Left ventricle myocardium inferior (tissue), 1 donor: ENCODE measurements at places on chromosomes 11 and 22. TPM values are rescaled to one million over a fixed set of nuclear protein-coding genes. Genes with fewer than 3 reads are reported as not detected.

DNA sequence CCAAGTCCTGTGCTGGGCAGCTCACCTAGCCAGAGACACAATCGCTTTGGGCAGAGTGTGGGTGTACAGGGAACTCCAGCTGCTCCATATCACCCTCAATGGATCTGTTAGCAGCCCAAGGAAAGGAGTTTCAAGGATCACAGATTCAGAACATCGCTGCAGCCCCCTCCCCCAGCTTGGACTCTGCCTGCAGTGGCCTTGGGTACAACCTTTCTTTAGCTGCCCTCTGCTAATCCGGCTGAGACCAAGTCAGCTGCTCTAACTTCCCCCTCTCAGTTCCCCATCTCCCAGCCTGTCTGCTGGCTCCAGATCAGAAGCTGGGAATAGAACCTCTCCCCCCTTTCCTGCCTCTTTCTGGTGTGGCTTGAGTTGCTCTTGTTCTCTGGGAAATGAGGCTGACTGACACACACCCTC, 1.3 kb downstream of the TMEM86A start:
- DNase-seq: peak; percentile 32
- peak overlapping the region; percentile 96 for H3K4me3 ChIP-seq
- peaks cover 70% of the 10 kb centered on the region for H3K4me1 ChIP-seq
- H3K27me3 ChIP-seq: no peaks in the 10 kb centered on the region

- peak overlapping the region; percentile 99 for H3K27ac ChIP-seq
- no peaks in the 10 kb centered on the region for H3K36me3 ChIP-seq
- no peak overlapping the region for H3K4me3 ChIP-seq
- no peak for DNase-seq
- peaks cover 50% of the 10 kb centered on the region for H3K4me1 ChIP-seq
- H3K27me3 ChIP-seq: no peaks in the 10 kb centered on the region
Observed at GRCh38 chr11:117099696-117100095, 1.5 kb upstream of the SIK3 start.

DNA sequence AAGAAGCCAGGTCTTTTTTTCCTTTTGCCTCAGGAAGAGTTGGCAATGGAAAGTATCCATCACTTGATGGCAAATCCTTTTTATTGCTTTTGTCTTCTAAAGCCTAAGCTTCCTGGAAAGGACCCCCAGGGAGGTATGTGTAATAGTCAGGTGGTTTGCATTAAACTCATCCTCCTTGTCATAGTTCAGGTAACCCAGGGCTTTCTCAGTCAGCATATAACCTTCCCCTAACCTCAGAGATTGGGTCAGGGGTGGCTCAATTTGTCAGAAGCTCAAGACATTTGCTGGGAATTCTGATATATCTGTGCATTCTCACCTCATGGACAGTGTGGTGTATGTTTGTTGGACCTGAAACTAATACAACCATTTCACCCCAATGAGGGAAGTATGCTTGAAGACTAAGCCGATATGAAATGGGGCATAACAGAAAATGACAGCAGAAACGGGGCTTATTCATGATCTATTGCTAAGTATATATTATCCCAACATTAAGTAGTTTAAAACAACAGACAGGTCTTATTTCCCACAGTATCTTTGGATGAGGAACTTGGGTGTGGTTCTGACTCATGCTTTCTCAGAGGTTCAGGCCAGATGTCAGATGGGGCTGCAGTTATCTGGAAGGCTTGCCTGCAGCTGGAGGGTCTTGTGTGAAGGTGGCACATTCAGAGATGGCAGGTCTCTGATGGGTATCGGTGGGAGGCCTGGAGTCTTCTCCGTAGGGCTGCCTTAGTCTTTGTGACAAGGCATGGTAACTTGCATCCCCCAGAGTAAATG, 135.8 kb upstream of the SPON1 start:
- no peak for DNase-seq
- H3K27me3 ChIP-seq: peaks cover 8% of the 10 kb centered on the region
- H3K4me3 ChIP-seq: no peak overlapping the region
- no peaks in the 10 kb centered on the region for H3K36me3 ChIP-seq

- H3K27ac ChIP-seq: no peak overlapping the region
- H3K36me3 ChIP-seq: no peaks in the 10 kb centered on the region
- H3K27me3 ChIP-seq: no peaks in the 10 kb centered on the region
- H3K4me1 ChIP-seq: no peaks in the 10 kb centered on the region
- no peak overlapping the region for H3K4me3 ChIP-seq
Observed at GRCh38 chr11:118706546-118706825, 27.0 kb upstream of the TREH start.

GRCh38 chr11:36376888-36377758, 81.0 kb downstream of the PRR5L start:
- peak overlapping the region; percentile 70 for H3K4me3 ChIP-seq
- H3K27me3 ChIP-seq: peaks cover 79% of the 10 kb centered on the region

DNA sequence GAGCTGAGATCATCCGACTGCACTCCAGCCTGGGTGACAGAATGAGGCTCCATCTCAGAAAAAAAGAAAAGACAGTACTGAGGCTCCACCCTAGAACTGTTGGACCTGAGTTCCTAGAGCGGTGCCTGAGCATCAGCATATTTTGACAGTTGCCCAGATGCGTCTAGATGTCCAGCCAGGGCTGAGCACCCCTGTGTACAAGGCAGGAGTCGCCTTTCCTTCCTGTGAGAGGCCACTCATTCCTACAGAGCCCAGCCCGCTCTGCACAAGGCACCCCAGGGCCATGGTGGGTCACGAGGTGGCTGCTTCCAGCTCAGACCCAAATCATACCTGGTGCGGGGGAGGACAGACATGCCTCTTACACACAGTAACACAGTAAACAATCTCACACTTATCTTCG, 15.9 kb downstream of the SAMM50 start:
- H3K36me3 ChIP-seq: peaks cover 99% of the 10 kb centered on the region
- no peak overlapping the region for H3K27ac ChIP-seq
- H3K27me3 ChIP-seq: no peaks in the 10 kb centered on the region
- DNase-seq: no peak

Gene ACTN3
- not detected for total RNA-seq

DNA sequence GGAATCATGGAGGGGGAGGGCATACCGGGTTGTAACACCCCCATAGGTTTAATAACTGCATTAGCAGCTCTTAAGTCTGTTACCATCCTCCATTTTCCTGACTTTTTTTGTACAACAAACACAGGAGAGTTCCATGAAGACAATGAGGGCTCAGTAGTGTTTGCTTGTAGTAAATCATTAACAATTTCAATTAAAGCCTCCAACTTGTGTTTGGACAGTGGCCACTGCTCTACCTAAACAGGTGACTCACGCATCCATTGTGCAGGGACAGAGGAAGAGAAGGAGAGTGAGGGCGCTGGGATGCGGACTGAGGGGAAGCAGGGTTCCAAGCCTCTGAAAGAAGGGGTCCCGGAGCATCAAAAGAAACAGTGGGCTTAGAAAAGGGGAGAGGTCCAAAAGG, 21.3 kb upstream of the MTNR1B start:
- peaks cover 19% of the 10 kb centered on the region for H3K27me3 ChIP-seq
- no peak overlapping the region for H3K27ac ChIP-seq
- H3K4me1 ChIP-seq: no peaks in the 10 kb centered on the region
- H3K4me3 ChIP-seq: no peak overlapping the region
- no peak for DNase-seq

- H3K4me1 ChIP-seq: peaks cover 57% of the 10 kb centered on the region
- H3K36me3 ChIP-seq: peaks cover 18% of the 10 kb centered on the region
- no peak for DNase-seq
- peak overlapping the region; percentile 85 for H3K4me3 ChIP-seq
- H3K27me3 ChIP-seq: no peaks in the 10 kb centered on the region
- H3K27ac ChIP-seq: peak overlapping the region; percentile 83
Observed at GRCh38 chr11:74948546-74948897, 369 bp downstream of the XRRA1 start.

- no peak overlapping the region for H3K27ac ChIP-seq
- H3K36me3 ChIP-seq: no peaks in the 10 kb centered on the region
- H3K4me1 ChIP-seq: no peaks in the 10 kb centered on the region
- H3K4me3 ChIP-seq: no peak overlapping the region
Observed at GRCh38 chr11:110198031-110198729, 98.2 kb downstream of the RDX start.

DNA sequence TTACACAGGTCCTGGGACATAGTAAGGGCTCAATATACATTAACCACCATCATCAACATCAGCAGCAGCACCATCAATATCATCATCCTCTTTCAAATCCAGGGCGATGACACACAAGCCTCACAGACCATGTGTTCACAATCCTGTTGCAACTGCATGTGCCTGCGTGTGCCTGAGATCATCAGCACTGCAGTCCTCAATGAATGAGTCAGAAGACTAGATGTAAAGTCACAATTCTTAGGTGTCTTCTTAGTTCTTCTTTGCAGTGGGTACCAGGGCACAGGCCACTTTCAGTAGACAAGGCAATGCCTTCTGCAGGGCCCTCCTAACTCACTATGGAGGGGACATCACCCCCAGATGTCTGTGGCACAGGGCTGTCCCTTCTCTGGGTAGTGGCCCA, 111.1 kb downstream of the MYO18B start:
- peaks cover 21% of the 10 kb centered on the region for H3K4me1 ChIP-seq
- H3K4me3 ChIP-seq: no peak overlapping the region
- H3K27me3 ChIP-seq: peaks cover 2% of the 10 kb centered on the region
- no peak for DNase-seq

Gene SLC22A8
- total RNA-seq: not detected

GRCh38 chr11:105589346-105589745, 20.5 kb upstream of the GRIA4 start:
- no peak overlapping the region for H3K27ac ChIP-seq
- no peaks in the 10 kb centered on the region for H3K27me3 ChIP-seq
- no peaks in the 10 kb centered on the region for H3K4me1 ChIP-seq

- no peaks in the 10 kb centered on the region for H3K36me3 ChIP-seq
- no peak overlapping the region for H3K4me3 ChIP-seq
- H3K27ac ChIP-seq: no peak overlapping the region
- no peaks in the 10 kb centered on the region for H3K4me1 ChIP-seq
- H3K27me3 ChIP-seq: peaks cover 47% of the 10 kb centered on the region
Observed at GRCh38 chr11:13784855-13785254, 116.4 kb downstream of the FAR1 start.

- no peaks in the 10 kb centered on the region for H3K27me3 ChIP-seq
- H3K4me1 ChIP-seq: no peaks in the 10 kb centered on the region
- H3K36me3 ChIP-seq: peaks cover 31% of the 10 kb centered on the region
- H3K4me3 ChIP-seq: no peak overlapping the region
Observed at GRCh38 chr11:61345954-61346843, 13.2 kb downstream of the TKFC start.

- no peaks in the 10 kb centered on the region for H3K36me3 ChIP-seq
- no peaks in the 10 kb centered on the region for H3K27me3 ChIP-seq
- no peak overlapping the region for H3K4me3 ChIP-seq
- DNase-seq: peak; percentile 75
Observed at GRCh38 chr22:31046539-31047226, 34.4 kb upstream of the SMTN start.
